ENCODE measurements at places on chromosomes 7 and 10.

DNA sequence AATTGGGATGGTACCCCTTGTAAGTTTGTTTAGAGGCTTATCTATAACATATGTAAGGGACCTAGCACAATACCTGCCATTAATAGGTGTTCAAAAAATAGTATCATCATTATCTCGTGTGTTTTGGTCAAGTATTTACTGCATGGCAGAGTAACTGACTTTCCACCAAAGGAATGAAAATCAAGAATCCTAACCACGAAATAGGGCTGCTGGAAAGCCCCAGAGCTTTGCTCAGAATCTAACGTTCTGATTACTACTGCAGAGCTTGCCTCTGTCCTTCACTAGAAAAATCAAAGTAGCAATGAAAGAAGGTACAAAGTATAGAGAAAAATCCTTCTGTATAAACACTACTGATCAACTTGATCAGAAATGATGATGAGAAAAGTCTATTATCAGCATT lies 34.9 kb downstream of the DCLRE1C start:
- DNase-seq: no peak

DNA sequence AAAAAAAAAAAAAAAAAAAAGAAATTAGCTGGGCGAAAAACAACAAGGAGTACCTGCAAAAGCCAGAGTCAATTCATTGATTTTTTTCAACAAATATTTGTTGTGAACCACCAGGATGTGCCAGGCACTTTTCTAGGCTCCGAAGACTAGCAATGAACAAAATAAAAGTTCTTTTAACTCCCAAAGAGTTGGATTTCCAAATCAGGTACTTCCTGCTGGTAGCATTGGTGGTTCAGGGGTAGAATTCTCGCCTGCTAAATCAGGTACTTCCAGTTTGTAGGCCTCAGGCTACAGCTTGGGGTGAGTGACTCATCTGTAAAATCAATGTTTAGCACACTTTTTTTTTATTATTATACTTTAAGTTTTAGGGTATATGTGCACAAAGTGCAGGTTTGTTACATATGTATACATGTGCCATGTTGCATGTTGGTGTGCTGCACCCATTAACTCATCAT lies 10.9 kb downstream of the PPA1 start:
- no peak for DNase-seq

GRCh38 chr10:60990663-60991062 lies 46.7 kb upstream of the RHOBTB1 start:
- no peak for DNase-seq

DNA sequence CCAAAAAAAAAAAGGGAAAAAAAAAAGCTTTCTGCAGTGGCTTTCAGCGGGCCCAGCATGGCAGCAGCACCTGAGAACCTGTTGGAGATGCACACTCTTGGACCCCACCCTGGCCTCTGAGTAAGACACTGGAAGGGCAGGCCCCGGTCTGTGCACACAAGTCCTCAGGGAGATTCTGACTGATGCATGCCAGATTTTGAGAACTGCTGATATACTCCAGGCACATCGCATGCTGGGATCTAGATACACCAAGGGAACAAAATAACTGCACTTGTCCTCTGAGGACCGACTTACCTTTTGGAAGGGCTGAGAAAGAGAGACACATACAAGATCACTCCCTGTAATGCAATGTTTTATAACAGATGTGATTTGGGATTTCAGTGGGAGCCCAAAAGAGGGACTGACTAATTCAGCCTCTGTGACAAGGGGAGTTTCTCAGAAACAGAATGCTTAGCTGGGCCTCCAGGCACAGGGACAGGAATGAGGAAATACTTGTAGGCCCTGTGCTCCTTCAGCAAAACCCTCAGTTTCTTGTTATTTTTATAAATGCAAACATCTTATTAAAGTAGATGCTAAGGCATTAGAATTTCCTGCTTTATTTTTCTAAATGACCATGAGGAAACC lies 8.2 kb downstream of the EGFR start:
- no peak for DNase-seq

- no peak for DNase-seq
Observed at GRCh38 chr10:132027423-132027983, 38.2 kb upstream of the JAKMIP3 start.

DNA sequence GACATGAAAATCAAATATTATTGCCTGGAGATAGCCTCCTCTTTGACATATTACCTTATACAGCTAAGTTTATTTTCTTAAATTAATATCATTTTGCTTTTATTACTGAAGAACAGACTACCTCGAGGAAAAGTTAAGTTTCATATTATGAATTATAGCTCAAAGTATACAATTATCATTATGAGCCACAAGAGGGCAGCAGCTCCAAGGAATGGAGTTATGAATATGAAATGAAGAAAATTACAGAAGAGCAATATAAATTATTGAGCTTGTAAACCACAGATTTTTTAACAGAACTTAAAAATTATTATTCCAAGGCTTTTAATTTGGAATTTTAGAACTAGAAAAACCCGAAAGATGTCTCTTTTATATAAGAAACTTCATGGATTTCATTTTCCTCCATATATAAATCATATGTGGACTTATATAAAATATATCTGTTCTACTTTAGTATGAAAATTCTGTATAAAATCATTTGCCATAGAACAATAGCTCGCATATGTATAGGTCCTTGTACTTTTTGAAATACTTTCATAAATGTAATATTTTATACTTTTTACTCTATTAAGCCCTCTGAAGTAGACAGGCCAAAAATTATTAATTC lies 40.1 kb downstream of the IQUB start:
- no peak for DNase-seq

DNA sequence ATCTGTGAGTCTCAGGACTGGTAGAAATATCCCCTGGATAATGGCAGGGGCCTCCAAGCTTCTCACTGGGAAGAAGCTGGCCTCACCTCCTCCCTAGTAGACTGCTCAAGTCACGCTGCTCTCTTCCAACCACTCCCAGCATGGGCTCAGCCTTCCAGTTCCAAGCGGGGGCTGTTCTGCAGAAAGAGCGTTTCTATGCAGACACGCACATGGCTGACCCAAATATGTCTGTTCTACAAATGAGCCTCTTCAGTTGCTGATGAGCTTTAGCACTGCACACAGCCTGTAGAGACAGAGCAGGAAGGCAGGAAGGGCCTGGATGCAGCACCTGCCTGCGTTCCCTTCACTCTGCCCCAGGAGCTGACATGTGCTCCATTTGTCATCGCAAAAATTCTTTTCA lies 523.9 kb upstream of the MGMT start:
- DNase-seq: no peak

DNA sequence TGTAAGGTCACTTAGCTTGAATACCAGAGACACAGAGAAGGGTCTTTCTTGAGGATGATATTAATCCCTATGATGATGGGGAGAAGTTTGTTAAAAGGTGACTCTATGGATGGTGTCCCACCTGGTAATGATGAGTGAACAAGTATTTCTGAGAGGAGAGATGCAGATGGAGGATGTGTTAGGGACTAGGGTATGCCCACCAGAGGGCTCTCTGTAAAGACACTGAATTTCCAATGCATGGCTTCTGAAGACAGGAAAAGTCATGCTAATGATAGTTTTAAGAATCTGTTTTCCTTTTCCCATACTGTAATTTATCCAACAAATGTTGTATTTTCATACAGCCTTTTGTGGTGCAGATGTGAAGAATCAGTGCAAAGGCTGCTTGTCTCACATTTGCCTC lies 1250.9 kb upstream of the CELF2 start:
- DNase-seq: no peak

DNA sequence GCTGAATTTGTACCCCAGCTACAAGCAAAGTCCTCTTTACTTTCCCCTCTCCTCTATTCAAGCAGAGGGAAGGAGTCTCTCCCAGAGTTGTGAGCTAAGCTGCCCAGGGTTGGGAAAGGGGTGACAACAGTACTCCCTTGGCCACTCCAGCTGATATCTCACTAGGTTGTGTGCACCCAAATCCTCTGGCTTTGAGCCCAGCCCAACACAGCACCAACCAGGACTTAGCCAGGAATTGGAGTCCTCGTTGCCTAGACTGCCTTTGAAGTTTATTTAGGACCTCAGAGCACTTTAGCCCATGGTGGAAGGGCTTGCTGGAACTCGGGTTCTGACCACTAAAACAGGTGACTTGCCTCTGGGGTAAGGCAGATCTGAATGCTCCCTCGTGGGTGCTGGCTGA lies 35.7 kb upstream of the DYNC1I1 start:
- DNase-seq: no peak

DNA sequence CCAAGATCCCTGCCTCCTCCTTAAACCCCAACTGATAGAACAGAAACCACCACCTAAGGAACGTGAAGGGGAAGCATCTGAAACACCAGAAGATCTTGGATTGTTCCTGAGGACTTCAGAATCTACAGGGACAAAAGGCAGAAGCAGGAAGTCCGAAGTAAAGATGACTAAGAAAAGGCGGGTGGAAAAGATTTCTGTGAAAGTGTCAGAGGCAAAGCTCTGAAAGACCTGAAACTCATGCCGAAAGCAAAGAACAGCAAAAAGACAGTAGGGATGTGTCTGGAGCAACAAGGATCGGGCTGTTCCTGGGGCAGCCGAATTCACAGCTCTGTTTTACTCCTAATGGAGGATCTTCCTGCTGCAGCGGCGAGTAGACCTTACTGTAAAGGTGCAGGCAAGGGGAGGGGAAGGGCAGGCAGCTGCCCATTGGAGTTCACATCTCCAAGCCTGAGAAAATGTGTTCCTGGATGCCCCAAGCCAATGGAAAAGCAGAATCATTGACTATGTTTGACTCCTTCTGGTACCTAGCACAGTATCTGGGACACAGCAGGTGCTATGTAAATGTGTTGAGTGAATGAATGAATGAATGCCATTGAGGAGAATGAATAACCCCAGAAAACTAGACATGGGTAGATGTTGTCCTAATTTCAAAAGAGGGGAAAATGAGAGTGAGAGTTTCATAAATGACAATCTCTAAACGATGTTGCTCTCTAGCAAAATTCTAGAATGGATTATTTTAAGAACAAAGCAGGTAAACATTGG lies 40.4 kb downstream of the PDIA4 start:
- no peak for DNase-seq

- DNase-seq: no peak
Observed at GRCh38 chr7:148931470-148931869, 47.4 kb upstream of the EZH2 start.

DNA sequence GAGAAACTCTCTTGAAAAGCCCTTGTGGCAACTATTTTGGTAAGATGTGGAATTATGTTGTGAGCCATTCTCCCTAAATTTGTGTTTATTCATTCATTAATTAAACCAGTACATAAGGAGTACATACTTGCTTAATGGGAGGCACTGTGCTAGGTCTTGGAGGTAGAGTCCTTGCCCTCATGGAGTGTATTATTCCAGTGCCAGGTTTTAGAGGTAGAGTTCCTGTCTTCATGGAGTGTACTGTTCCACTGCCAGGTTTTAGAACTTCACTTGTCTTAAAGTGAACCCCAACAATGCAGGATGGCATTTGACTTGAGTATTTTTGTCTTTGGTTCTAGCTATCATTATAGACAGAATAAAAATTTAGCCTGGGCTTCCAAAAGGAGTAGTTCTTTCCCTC lies 8.8 kb downstream of the MXI1 start:
- DNase-seq: no peak

DNA sequence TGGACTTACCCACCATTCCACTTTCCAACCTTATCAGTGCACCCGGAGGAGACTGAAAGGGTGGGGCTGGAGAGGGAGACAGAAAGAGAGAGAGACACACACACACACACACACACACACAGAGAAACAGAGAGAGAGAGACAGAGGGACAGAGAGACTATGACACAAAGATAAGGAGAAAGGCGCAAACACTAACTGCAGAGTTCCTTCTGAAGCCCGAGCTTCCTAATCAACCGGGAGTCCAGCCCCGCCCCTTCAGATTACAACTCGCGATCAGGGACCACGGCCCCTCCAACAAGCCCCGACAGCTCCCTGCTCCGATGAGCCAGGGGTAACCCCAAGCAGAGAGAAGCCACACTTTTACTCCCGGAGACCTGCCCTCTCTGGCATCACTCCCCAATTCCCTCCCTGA lies 499 bp downstream of the GAL3ST4 start:
- no peak for DNase-seq

GRCh38 chr10:5518143-5518542 lies 6.6 kb upstream of the CALML3 start:
- DNase-seq: no peak

- no peak for DNase-seq
Observed at GRCh38 chr7:96993980-96994379, 11.4 kb upstream of the DLX6 start.

DNA sequence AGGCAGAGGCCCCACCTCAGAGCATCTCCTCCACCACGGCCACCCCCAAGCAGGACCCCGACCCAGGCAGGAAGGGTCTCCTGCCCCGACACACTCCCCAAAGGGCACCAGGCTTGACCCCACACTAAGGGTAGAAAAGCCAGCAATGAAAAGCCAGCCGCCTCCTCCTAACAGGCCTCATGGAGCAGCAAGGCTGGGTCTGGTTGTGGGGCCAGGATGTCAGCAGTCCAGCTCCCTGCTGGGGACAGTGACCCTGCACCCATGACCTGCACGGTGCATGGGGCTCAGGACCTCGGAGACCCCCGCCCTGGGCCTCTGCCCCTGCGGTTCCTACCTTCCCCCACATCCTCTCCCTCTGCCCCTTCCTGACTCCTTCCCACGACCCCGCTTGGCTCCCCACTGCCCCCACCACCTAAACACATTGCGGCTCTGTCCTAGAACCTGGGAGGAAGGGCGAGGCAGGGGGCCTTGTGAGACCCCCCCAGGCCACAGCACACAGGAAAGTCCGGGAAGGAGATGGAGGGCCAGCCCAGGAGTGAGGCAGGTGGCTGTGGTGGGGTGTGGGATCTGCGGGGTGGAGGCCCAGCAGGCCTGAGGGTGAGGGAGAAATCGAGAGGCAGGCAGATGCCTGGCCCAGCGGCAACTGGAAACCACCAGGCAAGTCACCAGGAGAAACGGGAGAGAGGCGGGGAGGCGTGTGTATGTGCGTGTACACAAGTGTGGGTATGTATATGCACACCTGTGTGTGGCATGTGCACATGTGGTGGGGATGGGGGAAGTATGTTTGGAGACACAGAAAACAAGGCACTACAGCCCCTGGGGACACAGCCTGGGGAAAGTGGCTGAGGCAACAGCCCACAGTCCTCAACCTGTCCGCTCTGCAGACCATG lies 229.9 kb downstream of the MAD1L1 start:
- no peak for DNase-seq

GRCh38 chr7:4642468-4643203 lies 39.5 kb upstream of the FOXK1 start:
- DNase-seq: no peak

- DNase-seq: no peak
Observed at GRCh38 chr10:90723416-90724068, 134.3 kb downstream of the HTR7 start.

- no peak for DNase-seq
Observed at GRCh38 chr7:132500727-132501440, 75.4 kb downstream of the PLXNA4 start.

GRCh38 chr10:105252911-105253310 lies 611.8 kb downstream of the SORCS3 start:
- DNase-seq: no peak

DNA sequence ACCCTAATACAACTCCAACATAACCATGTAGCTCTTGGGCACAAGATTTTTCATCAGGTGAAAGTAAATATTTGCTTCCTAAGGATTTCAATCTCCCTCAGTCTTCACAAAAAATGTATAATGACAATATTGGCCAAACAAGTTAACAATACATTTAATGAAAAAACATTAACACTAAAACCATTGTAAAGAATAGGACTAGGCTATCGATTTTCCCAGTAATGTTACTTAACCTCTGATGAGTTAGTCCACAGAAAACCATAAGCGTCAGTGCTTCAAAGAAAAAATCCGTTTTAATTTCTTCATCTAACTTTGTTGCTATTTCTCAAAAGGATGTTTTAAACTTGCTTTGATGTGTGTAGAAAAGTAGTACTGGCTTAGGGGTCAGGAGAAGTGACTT lies 1.2 kb downstream of the ZNF33B start:
- no peak for DNase-seq
